ENCODE measurements at places on chromosomes 6 and 20. TPM values are rescaled to one million over a fixed set of nuclear protein-coding genes. Genes with fewer than 3 reads are reported as not detected.
A peak's percentile ranks its signal among the peaks of the same experiment; 100 is the strongest.

GRCh38 chr20:50272724-50273446, 82.3 kb downstream of the CEBPB start:
- no peak for DNase-seq
- peaks cover 14% of the 10 kb centered on the region for H3K27me3 ChIP-seq
- no peaks in the 10 kb centered on the region for H3K36me3 ChIP-seq
- no peak overlapping the region for H3K27ac ChIP-seq
- peaks cover 10% of the 10 kb centered on the region for H3K4me1 ChIP-seq
- no peak overlapping the region for H3K4me3 ChIP-seq

Gene PROKR2
- total RNA-seq, result not detected

- H3K4me1 ChIP-seq, result no peaks in the 10 kb centered on the region
- no peak overlapping the region for H3K27ac ChIP-seq
- no peaks in the 10 kb centered on the region for H3K36me3 ChIP-seq
These were observed 27.1 kb upstream of the KCNK5 start for GRCh38 chr6:39256294-39256940.

GRCh38 chr6:20021795-20022194, 184.6 kb downstream of the ID4 start:
- H3K27ac ChIP-seq, result no peak overlapping the region
- no peaks in the 10 kb centered on the region for H3K36me3 ChIP-seq
- DNase-seq, result no peak
- H3K4me3 ChIP-seq, result no peak overlapping the region
- peaks cover 38% of the 10 kb centered on the region for H3K27me3 ChIP-seq

Gene NR2E1
- total RNA-seq, result not detected

DNA sequence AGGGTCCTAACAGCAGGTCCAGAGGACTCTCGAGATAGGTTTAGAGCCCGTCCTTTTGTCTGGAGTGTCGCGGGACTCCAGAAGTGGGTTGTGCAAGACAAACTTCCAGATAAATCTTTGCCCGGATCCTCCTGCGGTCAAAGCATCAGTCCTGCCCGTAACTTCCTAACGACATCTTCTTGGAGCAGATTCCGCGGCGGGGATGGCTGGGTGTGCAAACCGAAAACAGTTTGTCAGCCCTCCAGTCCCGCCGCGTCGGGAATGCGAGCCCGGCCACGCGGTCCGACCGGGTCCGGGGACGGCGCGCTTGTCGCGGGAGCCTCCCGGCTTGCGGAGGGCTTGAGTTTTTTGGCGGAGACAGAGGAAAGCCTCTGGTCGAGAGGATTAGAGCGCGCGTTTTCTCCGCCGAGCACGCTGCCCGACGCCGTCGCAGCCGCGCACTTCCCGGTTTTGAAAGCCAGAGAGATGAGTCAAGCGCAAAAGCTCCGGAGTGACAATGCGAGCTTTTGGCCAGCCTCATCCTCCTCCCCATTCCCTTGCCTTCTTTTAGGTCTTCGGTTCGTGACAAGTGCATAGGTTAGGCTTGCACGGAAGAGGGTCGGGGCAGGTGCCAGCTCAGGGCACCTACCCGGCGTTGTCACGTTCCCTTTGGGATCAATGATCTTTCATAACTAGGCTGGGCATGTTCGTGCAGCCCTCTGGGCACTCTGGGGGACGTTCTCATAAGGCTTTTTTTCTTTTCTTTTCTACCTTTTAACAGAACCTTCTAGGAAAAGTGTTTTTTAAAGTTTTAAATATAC, 91.3 kb upstream of the PRDM1 start:
- DNase-seq, result peak; percentile 65
- H3K36me3 ChIP-seq, result peaks cover 4% of the 10 kb centered on the region

GRCh38 chr6:18400831-18401446, 13.8 kb downstream of the RNF144B start:
- peaks cover 12% of the 10 kb centered on the region for H3K4me1 ChIP-seq
- H3K27ac ChIP-seq, result no peak overlapping the region
- DNase-seq, result no peak

GRCh38 chr6:151191527-151191926, 48.2 kb upstream of the AKAP12 start:
- DNase-seq, result no peak
- H3K27ac ChIP-seq, result no peak overlapping the region
- H3K36me3 ChIP-seq, result no peaks in the 10 kb centered on the region
- peaks cover 11% of the 10 kb centered on the region for H3K27me3 ChIP-seq
- no peak overlapping the region for H3K4me3 ChIP-seq

- no peak overlapping the region for H3K27ac ChIP-seq
- H3K27me3 ChIP-seq, result no peaks in the 10 kb centered on the region
- no peak overlapping the region for H3K4me3 ChIP-seq
- peaks cover 8% of the 10 kb centered on the region for H3K36me3 ChIP-seq
These were observed 11.7 kb downstream of the C20orf96 start for GRCh38 chr20:278607-279571.

DNA sequence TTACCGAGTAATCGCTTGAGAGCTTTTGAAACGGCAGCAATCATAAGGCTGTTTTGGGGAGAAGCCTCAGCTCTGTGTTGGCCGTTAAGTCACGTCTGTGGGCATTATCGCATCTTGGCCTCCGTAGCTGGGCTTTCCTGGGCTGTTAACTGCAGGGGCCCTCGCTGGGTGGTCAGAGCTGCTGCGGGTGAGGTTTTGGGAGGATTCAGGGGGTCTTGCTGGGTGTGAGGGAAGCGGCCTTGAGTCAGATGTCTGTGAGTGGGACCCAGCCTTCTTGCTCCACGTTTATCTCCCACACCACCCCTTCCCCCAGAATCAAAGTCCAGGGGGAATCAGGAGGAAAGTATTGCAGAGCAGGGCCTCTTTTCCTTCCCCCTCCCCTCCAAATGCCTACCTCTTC, 3.2 kb upstream of the APCDD1L start:
- H3K4me1 ChIP-seq, result no peaks in the 10 kb centered on the region
- H3K27me3 ChIP-seq, result peaks cover 24% of the 10 kb centered on the region
- DNase-seq, result no peak
- H3K27ac ChIP-seq, result no peak overlapping the region
- H3K4me3 ChIP-seq, result no peak overlapping the region
